ENCODE measurements at places on chromosomes 7 and 10.

DNA sequence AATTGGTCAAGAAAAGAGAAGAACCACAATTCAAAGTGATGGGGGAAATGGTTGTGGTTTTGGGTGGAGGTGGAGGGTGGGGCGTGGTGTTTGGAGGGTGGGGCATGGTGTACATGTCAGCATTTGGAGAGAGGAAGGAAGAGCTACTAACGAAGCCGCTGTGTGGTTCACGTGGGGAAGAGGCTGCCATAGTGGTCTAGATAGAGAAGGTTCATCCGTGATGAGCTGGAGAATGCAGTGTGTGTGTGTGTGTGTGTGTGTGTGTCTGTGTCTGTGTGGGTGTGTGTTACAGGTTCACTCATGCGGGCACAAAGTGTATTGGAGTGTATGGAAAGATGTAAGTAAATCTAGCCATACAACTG is 6.1 kb upstream of the VCL start:
- DNase-seq = peak; percentile 18

DNA sequence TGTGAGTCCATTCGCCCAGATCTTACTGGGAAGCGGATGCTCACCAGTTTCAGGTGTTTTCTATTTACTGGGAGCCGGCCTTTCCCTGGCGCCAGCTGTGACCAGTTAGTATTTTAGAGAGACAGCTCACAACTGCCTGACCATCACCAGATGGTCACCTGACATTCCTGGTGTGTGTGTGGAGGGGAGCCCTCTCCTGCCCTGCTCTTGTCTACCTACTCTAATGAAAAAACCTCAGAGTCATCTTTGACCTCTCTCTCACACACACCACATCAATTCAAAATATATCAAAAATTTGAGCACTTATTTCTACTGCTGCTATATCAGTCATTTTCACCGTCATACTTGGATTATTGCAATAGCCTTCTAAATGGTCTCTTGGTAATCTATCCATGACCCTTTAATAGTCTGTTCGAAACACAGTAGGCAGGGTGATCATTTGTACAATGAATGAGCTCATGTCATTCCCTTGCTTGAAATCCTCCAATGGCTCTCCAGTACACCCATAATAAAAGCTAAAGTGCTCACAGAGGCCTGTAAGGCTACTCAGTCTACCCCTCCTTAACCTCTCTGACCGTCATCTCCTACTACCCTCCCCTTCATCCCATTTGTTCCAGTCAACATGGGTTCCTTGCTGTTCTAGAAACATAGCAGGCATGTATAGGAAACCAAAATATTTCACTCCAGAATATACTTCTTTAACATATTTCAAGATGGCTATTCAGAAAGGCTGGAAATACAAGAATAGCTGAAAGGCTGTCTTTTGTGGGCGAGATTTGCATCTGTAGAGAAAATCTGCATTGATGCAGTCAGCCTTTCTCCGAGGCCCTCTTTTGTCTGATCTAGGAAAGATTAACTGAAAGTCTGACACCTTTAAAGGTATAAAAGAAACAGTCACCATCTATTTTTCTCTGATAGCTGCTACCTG is 17.5 kb upstream of the NT5C3A start:
- DNase-seq = no peak

- DNase-seq = no peak
These were observed 129.5 kb downstream of the AHR start for GRCh38 chr7:17427924-17428323.

DNA sequence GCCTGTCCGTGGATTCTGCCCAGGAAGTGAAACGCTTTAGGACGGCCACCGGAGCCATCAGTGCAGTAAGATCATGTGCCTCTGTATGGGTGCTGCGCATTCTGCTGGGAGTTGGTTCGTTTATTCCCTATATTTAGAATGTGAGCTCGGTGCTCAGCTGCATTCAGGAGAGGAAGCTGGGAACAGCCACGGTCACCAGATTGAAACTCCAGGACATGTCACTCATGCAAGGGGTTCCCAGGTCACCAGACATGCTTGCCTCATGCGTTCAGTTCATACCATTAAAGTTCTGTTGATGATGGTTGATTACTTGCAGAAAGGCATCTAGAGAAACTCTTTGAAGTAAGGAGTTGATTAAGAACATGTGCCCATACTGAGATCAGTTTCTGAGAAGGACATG is 78.1 kb downstream of the TRRAP start:
- no peak for DNase-seq

- no peak for DNase-seq
These were observed 5.6 kb upstream of the CD36 start for GRCh38 chr7:80632819-80633218.

GRCh38 chr7:98629001-98629431 is 11.9 kb downstream of the NPTX2 start:
- no peak for DNase-seq

- no peak for DNase-seq
These were observed 314.9 kb upstream of the STEAP1 start for GRCh38 chr7:89839329-89839728.

DNA sequence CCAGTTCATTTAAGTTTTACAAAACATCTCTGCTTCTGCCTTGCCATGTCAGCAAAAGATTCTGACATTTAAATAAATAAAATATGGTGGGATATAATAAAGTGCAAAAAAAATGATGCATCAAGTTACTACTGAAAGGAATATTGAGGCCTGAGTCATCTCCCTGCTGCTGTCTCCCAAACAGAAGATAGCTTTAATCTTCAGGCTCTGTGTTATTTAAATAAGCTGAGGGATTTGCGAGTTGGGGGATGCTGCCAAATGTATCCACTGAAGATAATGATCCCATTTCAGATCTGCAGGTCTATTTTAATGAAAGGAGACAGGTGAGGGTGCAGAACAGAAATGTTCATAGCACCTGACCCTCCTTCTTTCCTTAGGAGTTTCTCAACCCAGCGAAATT is 720.8 kb downstream of the AUTS2 start:
- DNase-seq = no peak

DNA sequence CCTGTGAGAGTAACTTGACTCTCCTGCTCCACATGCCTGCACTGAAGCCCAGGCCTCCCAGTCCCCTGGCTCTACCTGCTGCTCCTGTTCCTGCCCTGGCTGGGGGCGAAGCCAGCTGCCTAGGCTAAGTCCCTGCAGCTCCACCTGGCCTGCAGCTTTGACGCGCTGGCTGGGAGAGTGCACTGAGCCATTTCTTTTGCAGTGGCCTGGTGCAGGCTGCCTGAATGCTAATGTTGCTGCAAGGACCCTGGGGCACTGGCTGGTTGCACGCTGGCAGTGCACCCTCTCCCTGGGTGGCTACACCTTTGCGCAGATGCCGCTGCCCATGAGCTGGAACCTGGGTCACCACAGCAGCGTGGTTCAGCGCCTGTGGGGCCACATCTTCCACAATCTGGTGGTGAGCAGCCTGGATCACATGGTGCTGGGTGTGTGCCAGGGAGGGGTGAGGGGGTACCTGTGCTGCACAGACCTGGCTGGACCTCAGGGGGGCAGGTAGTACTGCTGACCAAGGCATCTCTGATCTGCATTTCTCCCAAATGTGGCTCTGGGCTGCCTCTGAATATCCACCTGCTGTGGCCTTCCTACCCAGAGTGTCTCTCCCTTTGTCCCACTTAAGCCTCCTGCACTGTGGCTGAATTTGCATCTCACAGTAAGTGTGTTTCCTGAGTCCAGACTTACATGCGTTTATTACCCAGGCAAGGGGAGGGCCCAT is 20.0 kb downstream of the IMPDH1 start:
- no peak for DNase-seq

DNA sequence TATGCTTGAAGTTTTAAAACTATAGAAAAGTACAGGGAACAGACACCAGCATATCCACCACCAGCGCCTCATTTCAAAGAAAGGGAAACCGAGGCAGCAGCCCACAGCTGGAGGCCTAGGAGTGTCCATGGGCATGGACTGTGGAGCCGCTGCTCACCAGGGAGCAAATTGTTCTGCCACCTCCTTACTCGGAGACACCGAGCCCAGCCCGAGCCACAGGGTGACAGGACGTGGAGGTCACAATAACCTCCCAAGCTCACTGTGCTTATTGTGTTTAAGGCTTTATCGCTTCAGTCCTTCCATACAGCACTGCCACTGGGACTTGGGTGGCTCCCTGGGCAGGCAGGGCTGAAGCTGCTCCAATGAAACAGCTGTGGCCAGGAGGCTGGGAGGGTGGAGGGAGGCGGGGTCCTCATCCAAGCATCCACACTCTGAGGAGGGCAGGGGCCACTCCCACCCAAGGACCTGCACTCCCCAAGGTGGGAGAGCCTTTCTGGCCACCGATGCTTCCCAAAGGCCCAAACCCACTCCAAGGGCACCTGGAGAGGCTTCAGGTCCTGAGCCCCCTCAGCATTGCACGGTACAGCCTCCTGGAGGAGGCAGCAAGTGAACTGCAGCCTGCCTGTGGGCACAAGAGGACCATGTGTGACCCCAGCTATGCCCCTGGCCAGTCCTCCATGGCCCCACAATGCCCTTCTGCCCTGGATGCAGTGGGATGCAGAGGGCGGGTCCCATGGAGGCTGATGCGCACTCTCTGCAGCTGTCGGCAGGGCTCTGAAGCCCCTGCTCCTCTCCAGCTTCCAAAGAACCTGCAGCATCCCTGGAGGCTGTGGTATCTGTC is 38.7 kb upstream of the RET start:
- no peak for DNase-seq
